ENCODE measurements at places on chromosomes 3 and 15.
A peak's percentile ranks its signal among the peaks of the same experiment; 100 is the strongest.

GRCh38 chr15:77014132-77015081, 19.5 kb downstream of the PSTPIP1 start:
- DNase-seq, result peak; percentile 94

GRCh38 chr15:99124641-99125040, 19.8 kb downstream of the SYNM start:
- no peak for DNase-seq

- DNase-seq, result no peak
Observed at GRCh38 chr3:49616491-49616941, 57.6 kb upstream of the APEH start.

GRCh38 chr3:71510510-71510909, 73.0 kb downstream of the FOXP1 start:
- DNase-seq, result no peak

DNA sequence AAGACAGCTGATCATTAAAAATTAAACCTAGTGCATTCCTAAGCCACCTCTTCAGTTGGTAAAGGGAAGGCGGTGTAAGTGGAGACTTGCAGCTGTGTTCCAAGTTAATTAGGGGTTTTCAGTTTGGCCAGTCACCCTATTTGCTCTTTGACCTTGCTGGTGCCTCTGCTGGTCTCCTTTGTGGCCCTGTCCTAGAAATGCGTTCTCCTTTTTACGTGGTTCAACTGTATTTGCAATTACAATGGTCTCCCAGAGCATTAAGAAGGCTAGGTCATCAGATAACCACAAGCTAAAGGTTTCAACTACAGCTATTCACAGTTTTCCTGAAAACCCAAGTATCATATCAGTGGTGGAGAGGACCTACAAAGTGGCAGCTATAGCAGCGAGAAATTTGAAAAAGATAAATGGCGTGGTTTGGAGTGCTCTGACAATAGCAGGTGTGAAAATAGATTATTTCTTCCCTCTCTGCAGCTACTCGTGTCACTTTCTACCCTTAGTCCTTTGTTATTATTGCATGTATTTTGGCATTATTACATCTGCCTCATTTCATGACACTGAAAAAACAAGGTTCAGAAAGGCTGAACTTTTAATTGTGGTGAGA, 203.5 kb upstream of the TBC1D5 start:
- DNase-seq, result no peak

GRCh38 chr3:148992027-148992634, 791 bp downstream of the GYG1 start:
- peak; percentile 40 for DNase-seq

GRCh38 chr3:113143353-113143752, 68.0 kb upstream of the BOC start:
- no peak for DNase-seq

- DNase-seq, result no peak
Observed at GRCh38 chr15:33677238-33677830, 291.0 kb upstream of the CHRM5 start.

DNA sequence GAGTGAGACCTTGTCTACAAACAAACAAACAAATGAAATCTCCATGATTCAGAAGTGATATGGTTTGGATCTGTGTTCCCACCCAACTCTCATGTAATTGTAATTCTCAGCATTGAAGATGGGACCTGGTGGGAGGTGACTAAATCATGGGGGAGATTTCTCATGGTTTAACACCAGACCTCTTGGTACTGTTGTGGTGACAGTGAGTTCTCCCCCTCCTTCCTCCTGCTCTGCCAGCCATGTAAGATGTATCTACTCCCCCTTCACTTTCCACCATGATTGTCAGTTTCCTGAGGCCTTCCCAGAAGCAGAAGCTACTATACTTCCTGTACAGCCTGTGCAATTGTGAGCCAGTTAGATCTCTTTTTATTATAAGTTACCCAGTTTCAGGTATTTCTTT, 438.4 kb upstream of the THBS1 start:
- DNase-seq, result no peak

DNA sequence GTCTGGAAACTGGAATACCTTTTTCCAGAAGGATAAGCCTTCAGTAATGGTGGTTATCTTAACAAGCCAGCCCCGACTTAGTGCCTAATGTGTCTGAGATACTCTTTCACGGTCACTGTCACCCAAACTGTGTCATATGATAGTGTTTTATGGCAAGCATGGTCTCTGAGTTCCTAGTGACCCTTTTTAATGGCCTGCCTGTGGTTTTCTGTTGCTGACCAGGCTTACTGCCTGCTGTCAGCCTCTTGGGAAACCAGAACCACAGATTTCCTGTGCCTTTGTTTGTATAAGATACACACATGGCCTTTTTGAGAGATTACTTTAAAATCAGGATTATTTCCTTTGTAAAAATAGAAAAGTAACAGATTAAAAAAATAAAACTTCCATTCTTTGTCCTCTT, 22.4 kb downstream of the HPS3 start:
- no peak for DNase-seq

GRCh38 chr3:13881536-13882410, 1.9 kb upstream of the WNT7A start:
- DNase-seq, result no peak

DNA sequence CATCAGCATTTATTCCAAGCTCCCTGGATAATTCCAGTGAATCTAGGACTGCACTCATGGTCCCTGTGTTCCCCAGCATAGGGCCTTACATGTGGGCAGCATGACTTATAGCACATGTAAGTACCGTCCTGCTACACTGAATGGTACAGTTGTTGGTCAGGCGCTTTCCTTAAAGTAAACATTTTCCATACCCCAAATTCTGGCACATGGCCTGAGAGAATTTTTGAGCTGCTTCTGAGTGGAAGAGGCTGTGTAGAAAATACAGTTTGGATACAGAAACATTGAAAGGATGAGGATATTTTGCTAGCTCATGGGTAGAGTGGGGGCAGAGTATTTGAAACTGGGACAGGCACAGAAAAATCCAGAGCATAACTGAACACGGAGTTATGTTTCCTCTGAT, 27.6 kb downstream of the CORO2B start:
- no peak for DNase-seq

- no peak for DNase-seq
Observed at GRCh38 chr15:73989001-73989798, 2.9 kb downstream of the STOML1 start.

DNA sequence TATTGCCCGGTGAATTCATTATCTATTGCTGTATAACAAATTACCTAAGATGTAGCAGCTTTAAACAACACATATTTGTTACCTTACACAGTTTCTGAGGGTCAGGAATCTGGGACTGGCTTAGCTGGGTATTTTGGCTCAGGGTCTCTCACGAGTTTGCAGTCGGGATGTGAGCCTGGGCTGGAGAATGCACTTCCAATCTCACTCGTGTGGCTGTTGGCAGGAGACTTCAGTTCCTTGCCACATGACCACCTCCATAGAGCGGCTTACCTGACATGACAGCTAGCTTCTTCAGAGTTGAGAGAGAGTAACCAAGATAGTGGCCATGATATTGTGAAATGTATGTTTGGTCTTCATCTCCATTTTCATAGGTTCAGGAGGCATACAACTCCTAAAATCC, 18.4 kb upstream of the MITF start:
- DNase-seq, result no peak

DNA sequence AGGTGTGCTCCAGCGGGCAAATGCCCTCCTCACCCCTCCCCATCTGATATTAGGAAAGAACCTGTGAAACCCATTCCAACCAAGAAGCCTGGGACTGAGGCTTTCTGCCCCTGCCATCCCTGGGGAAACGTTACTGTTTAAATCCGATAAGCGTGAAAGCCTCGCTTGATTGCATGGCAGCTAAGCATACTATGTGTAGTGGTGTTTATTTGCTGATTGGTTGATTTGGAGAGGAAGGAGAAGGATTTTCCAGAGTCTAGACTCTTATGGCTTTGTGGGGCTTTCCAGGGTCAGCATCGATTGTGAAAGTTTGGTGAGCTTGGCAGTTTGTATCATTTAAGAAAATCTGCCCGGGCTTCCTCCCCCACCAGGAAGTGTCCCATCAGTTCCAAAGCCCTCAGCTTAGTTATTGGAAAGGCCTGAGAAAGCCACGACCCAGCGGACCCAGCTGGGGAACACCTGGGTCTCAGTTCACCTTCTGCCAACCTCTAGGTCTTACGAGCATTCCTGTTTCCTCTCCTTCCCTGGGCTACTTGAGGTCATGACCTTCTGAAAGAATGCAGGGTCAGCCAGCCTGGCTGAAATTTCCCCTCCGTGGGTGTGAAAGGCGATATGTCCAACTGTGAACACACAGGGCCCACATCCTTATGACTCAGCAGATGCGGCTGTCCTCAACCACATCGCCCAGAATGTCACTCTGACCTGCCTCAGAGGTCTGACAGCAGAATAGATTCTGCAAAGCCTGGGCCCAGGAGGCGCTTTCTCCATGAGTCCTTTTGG, 62.8 kb upstream of the HERC1 start:
- DNase-seq, result peak; percentile 98

- DNase-seq, result peak; percentile 6
Observed at GRCh38 chr15:96893159-96893906, 562.8 kb downstream of the NR2F2 start.

DNA sequence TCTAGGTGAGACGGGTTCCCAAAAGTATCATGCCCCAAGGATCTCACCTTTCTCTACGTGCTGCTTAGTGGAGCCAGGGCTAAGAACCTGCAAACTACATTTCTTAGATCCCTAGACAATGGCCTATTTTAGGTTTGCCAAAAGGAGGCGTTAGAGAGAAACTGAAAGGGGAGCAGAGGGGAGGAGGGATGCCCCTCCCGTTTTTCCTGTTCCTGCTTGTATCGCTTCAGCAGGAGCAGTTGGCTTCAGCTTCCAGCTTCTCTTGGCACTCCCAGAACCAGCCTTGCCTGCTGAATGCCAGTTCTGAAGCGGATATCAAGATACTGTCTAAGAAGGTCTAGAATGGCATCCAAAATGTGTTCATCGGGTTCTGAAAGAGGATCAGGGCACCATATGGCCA, 58.4 kb upstream of the ABHD17C start:
- DNase-seq, result no peak

GRCh38 chr3:25259871-25260270, 168.2 kb upstream of the RARB start:
- DNase-seq, result no peak

DNA sequence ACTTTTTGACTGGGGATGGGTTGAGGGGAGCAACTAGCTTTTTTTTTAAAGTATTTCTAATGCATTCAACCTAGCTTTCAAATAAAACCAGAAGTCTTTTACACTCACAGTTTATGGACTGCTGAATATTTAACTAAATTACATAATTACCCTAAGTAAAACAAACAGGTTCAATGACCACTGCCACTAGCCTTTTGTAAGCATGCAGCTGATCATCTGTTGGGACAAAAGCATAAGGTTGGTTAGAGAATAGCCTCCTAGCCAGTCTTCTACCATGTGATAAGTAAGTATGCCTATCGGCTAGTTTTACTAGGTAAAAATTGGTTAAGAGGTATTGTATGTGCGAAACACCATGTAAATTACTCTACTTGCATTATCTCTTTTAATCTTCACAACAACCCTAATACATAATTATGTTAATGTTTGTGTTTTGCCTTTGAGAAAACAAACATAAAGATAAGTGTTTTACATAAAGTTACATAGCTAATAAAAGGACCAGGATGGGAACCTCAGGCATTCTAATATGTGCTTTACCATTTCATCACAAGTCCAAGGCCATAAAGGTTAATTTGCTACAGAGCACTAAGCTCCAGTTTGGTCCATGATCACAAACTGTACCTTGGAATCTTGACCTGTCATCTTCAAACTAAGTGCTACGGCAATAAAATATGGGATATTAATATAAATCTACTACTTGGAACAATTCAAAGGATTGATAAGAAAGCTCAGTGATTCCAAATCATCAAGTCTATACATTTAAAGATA, 13.2 kb downstream of the PFN2 start:
- DNase-seq, result no peak

- no peak for DNase-seq
Observed at GRCh38 chr15:82047453-82048400, 1.9 kb upstream of the MEX3B start.

Data from inflammatory macrophage treated with lipopolysaccharide for 1 hour (primary cell).